ENCODE measurements at places on chromosomes 2 and 18. TPM values are rescaled to one million over a fixed set of nuclear protein-coding genes. Genes with fewer than 3 reads are reported as not detected.

DNA sequence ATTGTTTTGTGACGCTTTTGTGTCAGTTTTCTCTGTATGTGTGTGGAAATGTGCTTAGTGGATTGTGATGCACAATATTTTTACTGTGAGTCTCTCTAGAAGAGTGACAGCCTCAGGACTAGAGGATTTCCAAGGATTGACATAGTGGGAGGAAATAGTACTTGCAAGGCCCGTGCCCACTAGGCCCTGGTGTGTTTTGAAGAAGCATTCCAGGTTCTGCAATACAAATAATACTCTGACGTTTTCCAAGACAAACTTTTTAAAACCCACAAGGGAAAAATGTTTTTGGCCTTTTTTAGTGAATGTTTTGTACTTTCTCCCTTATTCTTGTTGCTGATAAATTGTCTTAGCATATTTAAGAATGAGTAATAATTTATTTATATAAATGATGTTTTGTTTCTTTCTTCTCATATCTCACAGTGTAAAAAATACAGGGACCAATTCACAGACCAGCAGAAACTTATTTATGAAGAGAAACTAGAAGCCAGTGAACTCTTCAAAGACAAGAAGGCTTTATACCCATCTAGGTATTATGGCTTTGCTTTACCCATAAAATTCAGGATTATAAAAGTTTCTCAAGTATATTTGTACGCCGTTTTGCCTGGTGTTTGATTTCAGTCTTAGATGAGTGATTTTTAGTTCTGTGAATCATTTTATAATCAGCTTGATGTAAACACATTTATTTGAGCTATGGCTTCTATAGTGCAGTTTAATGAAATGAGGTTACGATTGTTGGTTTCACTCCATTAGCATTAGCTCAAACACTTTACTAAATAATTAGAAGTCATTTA is 165.6 kb downstream of the MYO1B start:
- no peak for DNase-seq

REV1 gene
- polyA plus RNA-seq = 36.3 TPM

- DNase-seq = no peak
These were observed 235.1 kb downstream of the GRB14 start for GRCh38 chr2:164386231-164386630.

DNA sequence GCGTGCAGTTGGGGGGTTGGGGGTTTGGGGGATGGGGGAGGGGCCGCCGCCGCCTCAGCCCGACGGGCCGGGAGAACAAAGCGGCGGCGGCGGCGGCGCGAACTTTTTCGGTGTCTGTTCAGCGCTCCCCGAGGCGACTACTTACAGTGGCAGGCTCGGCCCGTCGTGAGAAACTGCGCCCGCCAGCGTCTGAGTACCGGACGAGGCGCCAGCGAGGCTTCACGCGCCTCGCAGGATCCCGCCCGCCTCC is 172 bp downstream of the PRKD3 start:
- no peak for DNase-seq

All from muscle of back (tissue), 13 donors.